Activated CD8-positive, alpha-beta memory T cell treated with anti-CD3 and anti-CD28 coated beads, Interleukin-2, amount 10 ng/mL, durations not matched to agents 7 days and 5 days (primary cell): ENCODE measurements at places on chromosomes 3 and 15. TPM values are rescaled to one million over a fixed set of nuclear protein-coding genes. Genes with fewer than 3 reads are reported as not detected.

CPLX3 gene
- total RNA-seq = not detected

CELSR3 gene
- total RNA-seq = 24.0 TPM

ABTB1 gene
- total RNA-seq = 16.0 TPM

PDHB gene
- total RNA-seq = 43.4 TPM

- no peak for DNase-seq
- H3K4me1 ChIP-seq = no peaks in the 10 kb centered on the region
- no peak overlapping the region for H3K4me3 ChIP-seq
- no peaks in the 10 kb centered on the region for H3K36me3 ChIP-seq
- no peak overlapping the region for H3K27ac ChIP-seq
These were observed 53.3 kb upstream of the CMSS1 start for GRCh38 chr3:99764377-99764776.

DNA sequence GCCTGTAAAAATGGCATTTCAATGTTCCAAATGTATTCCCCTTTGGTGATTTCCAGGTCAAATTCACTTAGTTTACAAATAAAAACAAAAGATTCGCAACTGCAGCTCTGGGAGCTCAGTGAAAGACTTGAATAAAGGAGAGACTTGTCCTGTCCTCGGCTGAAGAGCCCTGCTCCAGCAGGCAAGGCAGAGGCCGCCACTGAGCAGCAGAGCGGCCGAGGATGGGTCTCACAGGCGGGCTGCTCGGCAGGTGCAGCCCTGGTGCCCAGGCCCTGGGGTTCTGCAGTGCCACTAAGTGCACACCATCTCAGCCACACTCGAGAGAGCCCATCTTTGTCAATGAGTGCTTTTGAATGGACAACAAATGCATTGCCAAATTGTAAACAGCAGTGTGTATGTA is 856.2 kb downstream of the AGBL1 start:
- no peak for DNase-seq
- no peaks in the 10 kb centered on the region for H3K4me1 ChIP-seq
- H3K27me3 ChIP-seq = no peaks in the 10 kb centered on the region

SIDT1 gene
- total RNA-seq = 31.6 TPM

DNA sequence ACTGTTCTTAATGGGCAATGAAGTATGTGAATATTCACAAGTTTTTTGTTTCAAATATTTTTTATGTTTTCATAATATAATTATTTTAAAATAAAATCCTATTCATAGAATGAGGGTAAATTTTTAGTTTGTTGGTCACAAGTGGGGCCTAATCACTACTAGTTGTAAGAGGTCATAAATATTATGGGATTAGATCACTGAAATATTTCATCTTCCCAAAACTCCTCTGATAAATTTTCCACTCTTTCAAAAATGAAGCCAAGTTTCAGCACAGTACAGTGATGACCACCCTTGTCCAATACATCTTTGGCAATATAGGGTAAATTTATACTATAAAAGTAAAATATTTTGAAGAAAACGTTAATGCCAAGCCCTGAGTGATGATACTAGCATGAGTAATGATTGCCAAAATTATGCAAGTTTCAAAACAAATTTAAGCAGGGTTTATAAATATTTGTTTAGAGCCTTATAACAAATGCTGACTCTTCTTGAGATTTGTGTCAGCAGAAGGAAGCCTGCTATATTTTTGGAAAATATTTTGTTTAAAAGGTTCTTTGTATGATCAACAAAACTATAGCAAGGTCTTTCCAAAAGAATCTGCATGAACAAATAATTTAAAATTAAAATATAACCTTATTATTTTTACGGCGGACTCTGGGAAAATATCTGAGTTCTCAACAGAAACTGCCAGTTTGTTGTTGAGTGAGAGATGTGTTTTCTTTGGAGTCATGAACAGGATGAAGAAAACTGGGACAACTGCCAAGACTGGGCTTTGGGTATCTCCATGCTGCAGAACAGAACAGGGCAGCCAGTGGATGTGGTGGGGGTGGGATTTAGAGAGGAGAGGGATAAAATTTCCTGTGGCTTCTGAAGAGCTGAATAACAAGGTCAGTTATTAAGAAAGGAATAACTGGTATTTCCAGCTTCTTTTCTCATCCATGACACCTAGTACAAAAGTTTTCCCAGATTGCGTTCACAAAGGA is 17.9 kb upstream of the TM4SF1 start:
- no peak overlapping the region for H3K27ac ChIP-seq
- H3K27me3 ChIP-seq = peaks cover 18% of the 10 kb centered on the region
- H3K4me3 ChIP-seq = no peak overlapping the region
- DNase-seq = no peak

- no peak for DNase-seq
- H3K27ac ChIP-seq = no peak overlapping the region
- H3K27me3 ChIP-seq = peaks cover 2% of the 10 kb centered on the region
- H3K4me1 ChIP-seq = no peaks in the 10 kb centered on the region
These were observed 64.2 kb upstream of the LCTL start for GRCh38 chr15:66629817-66630576.

IQCH gene
- 1.9 TPM for total RNA-seq

SLC15A2 gene
- total RNA-seq = 4.8 TPM

DNA sequence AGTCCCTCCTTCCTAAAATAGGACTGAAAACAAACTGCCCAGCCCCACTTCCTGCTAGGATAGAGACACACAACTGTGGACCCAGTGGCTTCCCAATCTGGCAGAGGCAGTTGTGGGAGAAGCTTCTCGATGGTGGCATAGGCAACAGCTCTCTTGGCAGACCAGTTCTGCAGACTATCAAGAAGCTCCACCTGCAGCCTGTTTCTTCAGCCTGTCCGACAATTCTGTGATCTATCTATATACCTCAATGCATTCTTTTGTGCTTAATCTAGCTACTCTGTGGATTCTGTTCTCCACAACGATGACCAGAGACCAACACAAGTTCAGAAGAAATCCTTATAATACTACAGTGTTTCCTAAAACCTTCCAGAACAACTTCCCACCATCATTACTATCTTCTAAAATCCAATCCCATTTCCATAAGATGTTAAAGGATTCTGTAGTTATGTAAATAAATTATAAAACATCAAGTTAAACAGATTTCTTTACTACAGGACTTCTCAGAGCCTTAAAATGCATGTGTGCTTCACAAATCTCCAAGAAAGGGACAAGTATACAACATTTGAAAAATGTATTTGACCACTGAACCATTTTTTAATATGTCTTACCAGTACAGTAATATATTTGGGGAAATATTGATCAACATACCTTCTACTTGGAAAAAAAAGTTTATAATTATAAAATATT is 57.7 kb downstream of the IGF2BP2 start:
- no peak for DNase-seq
- no peaks in the 10 kb centered on the region for H3K4me1 ChIP-seq
- no peaks in the 10 kb centered on the region for H3K36me3 ChIP-seq
- no peak overlapping the region for H3K4me3 ChIP-seq

GOLGA6A gene
- total RNA-seq = not detected

OR5K2 gene
- total RNA-seq = not detected

PLSCR5 gene
- not detected for total RNA-seq

DNA sequence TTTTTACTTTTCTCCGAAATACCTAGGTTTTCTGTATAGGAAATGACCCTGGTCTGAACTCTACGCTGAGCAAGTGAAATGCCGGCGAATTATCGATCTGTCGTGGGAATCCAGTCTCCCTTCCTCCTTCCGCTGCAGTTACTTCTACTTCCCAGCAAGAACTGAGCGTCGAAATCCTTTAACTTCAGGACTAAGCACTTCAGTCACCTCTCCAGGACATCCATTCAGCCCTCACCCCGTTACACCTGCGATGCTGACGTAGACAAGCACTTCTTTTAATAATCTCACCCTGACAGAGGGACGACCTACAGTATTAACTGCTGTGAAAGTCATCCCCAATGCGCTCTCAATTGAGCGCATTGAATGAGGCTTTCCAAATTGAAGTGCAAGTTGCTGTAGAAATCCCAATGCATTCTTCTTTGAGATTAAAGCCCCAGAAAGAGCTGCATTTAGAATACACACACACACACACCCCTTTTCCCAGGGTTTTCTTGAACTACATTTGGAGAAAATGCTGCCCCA is 1.3 kb downstream of the TOP2B start:
- peak overlapping the region; percentile 89 for H3K4me3 ChIP-seq
- peak overlapping the region; percentile 98 for H3K27ac ChIP-seq

DNA sequence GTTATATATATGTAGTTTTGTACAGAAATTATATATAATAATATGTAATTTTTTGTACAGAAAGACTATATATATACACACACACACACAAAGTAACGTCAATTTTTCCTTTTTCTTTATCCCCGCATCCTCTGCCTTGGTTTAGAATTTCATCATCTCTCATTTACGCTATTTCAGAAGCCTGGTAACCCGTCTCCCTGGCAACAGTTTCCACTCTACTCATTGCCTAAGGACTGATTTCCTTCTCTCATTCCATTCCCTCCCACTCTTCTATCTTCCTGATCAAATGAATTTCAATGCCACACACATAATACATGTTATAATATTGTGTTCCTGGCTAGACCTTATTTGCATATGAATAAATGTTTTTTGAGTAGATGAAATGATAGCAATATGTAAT is 47.8 kb upstream of the NDN start:
- H3K27ac ChIP-seq = no peak overlapping the region
- H3K4me3 ChIP-seq = no peak overlapping the region
- no peaks in the 10 kb centered on the region for H3K36me3 ChIP-seq
- no peaks in the 10 kb centered on the region for H3K27me3 ChIP-seq

FANCD2OS gene
- total RNA-seq = not detected

GRCh38 chr3:63872135-63872924 is 8.7 kb downstream of the ATXN7 start:
- H3K36me3 ChIP-seq = peaks cover 22% of the 10 kb centered on the region
- H3K27ac ChIP-seq = no peak overlapping the region
- DNase-seq = no peak

DNA sequence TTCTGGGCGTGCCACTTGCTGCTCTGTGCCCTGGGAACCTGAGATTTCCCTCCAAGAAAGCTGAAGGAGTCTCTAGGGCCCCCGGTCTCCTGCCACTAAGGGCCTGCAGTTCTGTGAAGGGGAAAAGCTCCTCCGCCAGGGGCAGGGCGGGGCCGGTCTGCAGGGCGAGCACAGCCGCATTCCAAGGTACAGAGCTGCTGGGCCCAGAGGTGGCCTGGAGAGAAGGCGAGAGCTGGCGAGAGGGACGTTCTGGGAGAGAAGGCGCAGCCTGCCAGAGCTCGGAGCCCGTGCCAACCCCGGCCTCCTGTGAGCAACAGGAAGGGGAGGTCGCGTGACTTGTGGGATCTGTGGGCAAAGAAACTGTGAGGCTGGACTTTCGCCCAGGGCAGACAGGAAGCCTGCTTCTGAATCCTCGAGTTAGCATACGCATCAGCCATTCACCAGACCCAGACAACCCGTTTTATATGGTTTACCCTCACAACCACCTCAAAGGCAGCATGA is 500.4 kb downstream of the SHQ1 start:
- H3K4me3 ChIP-seq = no peak overlapping the region
- peaks cover 20% of the 10 kb centered on the region for H3K27me3 ChIP-seq
- H3K36me3 ChIP-seq = peaks cover 3% of the 10 kb centered on the region
- H3K27ac ChIP-seq = peak overlapping the region; percentile 30
- peak; percentile 87 for DNase-seq

MNS1 gene
- 0.44 TPM for total RNA-seq

- H3K27me3 ChIP-seq = no peaks in the 10 kb centered on the region
- no peaks in the 10 kb centered on the region for H3K4me1 ChIP-seq
- no peak overlapping the region for H3K27ac ChIP-seq
These were observed 682.8 kb upstream of the ARPP21 start for GRCh38 chr3:34956511-34956910.

DNA sequence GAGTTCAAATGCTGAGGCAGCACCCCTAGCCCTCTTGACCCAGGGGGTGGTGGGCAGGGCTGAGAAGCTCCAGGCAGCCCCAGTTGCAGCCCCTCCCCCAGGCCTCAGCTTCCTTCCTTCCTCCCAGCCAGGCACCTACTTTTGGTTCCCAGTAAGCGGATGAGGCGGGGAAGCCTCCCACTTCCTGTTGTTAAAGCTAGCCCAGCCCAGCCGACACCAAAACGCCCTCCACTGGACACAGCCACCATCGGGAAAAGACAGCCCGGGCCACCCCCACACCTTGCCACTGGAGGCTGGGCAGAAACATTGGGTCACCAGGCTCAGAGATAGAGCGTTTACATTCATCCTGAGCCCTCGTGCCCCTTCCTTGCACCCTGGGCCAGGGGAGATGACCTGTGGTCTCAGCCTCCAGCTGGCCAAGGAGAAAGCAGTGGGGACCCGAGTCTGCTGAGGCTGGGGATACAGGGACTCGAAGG is 3.5 kb downstream of the DUSP7 start:
- peaks cover 39% of the 10 kb centered on the region for H3K4me1 ChIP-seq
- no peaks in the 10 kb centered on the region for H3K27me3 ChIP-seq
- peak overlapping the region; percentile 88 for H3K27ac ChIP-seq
- peaks cover 25% of the 10 kb centered on the region for H3K36me3 ChIP-seq

FGF7 gene
- total RNA-seq = not detected

MORC1 gene
- not detected for total RNA-seq

- no peak overlapping the region for H3K4me3 ChIP-seq
- H3K36me3 ChIP-seq = peaks cover 25% of the 10 kb centered on the region
- H3K27ac ChIP-seq = no peak overlapping the region
- H3K4me1 ChIP-seq = peaks cover 4% of the 10 kb centered on the region
- H3K27me3 ChIP-seq = no peaks in the 10 kb centered on the region
These were observed 51.4 kb downstream of the ASTE1 start for GRCh38 chr3:130975251-130975650.

DNA sequence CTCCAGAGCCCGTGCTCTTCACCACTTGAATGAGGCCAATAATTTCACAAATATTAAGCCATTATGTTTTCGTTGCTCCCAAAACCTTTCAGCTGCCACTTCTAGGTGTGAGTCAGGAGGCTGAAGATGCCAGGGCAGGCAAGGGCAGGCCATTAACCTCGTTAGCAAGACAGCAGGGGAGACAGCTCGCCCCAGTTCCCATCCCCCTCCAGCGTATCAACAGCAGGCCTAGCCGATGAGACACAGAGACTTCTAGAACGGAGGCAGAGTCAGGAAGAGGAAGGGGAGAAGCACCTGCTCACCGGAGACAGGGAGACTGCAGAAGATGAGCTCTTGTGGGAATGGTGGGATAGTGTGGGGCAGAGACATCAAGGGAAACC is 28.0 kb upstream of the PLA2G4E start:
- H3K27ac ChIP-seq = no peak overlapping the region
- H3K4me3 ChIP-seq = no peak overlapping the region
- H3K27me3 ChIP-seq = peaks cover 26% of the 10 kb centered on the region

DNA sequence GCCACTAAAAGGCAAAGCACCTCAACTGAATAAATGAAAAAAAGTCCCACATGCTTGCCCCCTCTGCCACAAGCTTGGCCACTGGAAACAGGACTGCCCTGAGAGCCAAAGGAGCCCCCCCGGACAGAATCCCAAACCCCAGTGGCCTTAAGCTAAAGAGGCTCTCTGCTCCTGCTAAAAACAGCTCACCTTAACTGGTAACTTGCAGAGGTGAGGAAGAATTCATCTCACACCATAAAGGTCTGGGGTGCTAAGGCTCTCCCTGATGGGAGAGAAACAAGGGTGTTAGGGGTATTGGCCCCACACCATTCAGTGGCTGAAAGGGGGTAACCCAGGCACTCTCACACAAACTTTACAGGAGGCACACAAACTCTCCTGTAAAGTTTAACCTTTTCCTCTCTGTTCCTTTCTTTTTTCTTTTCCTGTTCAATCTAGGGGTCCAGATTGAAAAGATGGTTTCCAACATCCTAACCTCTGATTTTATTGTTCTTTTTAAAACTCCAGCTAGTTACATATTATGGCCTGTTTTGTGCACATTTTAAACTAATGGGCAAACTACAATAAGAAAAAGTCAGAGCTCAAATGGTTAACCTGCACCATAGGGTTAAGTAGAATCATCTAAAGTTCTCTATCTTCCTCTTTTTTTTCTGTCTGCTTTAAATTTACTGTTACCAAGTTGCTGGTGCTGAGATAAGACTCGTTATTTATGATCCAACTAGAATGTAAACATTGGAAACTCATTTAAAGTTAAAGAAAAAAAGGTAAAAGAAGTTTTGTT is 19.9 kb downstream of the TRANK1 start:
- H3K4me3 ChIP-seq = no peak overlapping the region
- no peaks in the 10 kb centered on the region for H3K27me3 ChIP-seq
- DNase-seq = no peak
- no peak overlapping the region for H3K27ac ChIP-seq
- H3K36me3 ChIP-seq = peaks cover 11% of the 10 kb centered on the region
